ENCODE measurements at places on chromosomes 4 and X.

- DNase-seq = no peak
Observed at GRCh38 chrX:15512401-15512965, 11.9 kb downstream of the BMX start.

DNA sequence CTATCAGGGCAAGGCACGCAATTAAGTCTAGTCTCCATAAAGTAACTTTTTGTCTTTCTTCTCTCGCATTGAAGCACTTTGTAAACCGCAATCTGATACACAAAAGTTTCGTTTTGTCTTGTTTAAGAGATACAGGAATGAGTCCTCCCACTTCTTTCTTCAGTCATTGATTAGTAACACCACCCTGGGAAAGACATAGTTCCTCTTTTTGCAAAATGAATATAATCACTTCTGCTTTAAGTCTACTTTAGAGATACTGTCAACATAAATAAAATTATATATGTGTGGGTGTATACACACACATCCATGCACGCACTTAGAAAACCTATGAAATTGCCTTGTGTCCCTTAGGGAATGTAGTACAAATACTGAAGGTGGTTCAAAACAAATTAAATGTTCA, 11.7 kb downstream of the COQ2 start:
- peak; percentile 77 for DNase-seq

GRCh38 chr4:20430259-20430941, 178.7 kb downstream of the SLIT2 start:
- DNase-seq = no peak

DNA sequence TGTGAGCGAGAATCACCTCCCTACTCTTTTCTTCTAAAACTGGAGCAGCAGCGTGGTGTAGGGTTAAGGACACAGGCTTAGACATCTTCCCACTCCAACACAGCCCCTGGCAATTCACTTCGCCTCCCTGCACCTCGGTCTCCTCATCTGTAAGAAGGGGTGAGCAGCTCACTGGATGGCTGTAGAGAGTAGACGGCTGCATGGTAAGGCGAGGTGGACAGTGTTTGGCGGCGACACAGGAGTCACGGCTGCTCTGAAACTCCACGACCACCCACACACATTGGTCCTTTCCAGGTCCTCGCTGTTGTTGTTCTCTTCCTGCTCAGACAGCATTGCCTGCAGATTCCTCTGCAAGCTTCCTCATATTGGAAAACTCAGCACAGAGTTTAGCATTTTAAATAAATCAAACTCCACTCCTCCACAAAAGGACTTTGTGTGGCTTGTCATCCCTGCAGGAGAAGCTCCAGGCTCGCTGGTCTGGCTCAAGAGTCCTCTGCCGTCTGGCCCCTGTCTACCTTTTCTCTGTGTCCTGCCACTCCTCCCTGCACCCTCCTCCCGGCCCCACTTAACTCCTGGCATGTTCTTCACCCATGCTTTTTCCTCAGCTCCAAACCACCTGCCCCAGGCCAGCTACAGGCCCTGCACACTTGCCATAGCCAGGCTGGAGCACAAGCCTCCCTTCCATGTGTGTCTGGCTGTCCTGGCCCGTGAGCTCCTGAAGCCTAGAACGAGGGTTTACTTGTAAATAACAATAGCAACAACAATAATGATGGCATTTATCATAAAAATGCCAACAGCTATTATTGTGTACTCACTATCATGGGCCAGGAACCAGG, 41.3 kb upstream of the CRMP1 start:
- DNase-seq = no peak

- no peak for DNase-seq
Observed at GRCh38 chrX:73562458-73562857, 539 bp upstream of the CHIC1 start.

DNA sequence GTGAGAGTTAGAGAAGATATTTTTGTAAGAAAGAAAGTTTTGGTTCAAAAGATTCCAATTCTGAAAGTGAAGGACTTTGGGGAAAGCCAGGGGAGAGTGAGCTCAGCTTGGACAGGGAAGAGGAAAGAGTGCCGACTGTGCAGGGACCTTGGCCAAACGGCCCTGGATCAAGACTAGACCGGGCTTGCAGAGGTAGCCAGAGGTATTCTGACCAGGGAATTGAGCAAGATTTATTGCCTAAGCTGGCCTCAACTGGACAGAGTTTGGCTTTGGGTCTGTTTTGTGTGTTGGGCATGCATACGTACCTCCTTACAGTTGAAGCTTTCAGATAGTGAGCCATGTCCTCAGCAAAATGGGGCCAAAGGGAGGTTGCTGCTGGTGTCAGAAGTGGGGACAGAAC, 11.6 kb downstream of the PLAC1 start:
- no peak for DNase-seq

DNA sequence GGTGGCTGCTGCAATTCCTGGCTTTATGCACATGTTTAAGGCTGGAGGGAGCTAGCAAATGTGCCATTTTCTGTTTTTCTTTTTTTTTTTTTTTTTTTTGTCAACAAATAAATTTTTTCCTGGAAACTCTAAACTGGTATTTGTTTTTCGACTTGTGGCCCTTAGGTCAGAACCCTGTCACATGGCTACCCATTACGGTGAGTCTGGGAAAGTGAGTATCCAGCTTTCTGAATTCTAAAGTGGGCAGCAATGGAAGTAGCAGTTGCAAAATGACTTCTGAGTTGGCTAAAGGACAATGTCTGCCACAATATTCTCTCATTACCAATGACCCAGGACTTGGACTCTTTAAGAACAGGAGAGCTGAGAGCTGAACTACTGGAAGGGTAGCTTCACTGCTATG, 225.1 kb upstream of the CENPE start:
- no peak for DNase-seq

- DNase-seq = no peak
Observed at GRCh38 chr4:7244751-7245320, 52.5 kb downstream of the SORCS2 start.

DNA sequence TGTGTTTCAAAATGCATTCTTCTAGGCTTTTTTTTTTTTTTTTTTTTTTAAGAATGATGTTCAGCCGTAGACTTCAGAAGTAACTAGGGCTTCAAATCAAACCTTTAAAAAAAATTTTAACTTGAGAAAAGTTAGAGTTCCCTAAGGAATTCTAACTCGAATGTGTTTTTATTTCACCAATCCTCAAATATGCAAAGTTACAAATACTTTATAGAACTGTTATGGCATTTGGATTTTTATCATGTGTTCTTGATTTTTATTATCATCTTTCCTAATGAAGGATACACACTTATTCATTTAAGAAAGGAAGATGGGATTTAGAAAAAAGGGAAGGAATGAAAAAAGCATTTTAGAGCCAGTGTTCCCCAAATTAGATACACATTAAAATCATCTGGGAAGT, 200.6 kb upstream of the LDB2 start:
- no peak for DNase-seq

GRCh38 chrX:118538386-118538785, 42.8 kb downstream of the DOCK11 start:
- no peak for DNase-seq

DNA sequence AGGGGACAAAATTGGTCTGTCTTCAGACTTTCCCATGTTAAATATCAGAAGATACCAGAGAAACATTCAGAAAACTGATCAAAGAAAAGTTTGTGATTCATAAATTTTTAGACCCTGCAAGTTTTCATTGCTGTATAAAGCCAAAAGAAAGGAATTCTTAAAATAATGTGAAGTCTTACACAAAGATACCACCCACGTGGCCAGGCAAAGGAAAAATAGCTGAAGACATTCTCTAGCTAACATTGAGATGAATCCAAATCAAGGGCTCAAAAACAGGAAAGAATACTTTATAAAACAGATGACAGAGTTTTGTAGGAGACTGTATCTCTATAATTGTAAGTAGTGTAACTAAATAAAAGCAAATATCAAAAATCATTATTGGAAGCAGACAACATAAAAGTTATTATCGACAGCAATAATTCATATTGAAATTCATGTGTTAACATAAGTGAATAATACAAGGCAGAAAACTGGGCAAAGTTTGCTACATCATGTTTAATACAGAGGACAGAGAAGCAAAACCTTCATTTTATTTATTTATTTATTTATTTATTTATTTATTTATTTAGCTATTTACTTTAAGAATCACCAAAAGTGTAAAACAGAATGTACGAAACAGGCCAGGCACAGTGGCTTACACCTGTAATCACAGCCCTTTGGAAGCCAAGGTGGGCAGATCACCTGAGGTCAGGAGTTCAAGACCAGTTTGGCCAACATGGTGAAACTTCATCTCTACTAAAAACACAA, 204.6 kb upstream of the SLIT2 start:
- DNase-seq = no peak

DNA sequence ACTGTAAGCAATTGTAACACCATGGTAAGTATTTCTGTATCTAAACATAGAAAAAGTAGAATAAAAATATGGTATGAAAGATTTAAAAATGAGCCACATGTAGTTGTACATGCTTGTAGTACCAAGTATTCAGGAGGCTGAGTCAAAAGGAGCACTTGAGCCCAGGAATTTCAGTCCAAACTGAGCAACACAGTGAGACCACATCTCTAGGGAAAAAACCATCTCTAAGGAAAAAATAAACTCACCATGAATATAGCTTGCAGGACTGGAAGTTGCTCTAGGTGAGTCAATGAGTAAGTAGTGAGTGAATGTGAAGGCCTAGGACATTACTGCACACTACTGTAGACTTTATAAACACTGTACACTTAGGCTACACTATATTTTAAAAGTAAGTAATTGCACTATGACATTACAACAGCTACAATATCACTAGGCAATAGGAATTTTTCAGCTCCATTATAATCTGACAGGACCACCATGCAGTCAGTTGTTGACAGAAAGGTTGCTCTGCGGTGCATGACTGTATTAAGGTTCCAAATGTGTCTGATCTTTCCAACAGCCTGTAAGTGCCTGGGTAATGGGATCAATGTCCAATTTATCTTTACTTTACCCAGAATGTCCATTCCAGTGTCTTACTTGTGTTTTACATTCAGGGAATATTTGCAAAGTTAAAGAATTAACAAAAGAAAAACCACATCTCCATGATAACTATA, 28.9 kb upstream of the LRBA start:
- DNase-seq = no peak

- DNase-seq = peak; percentile 39
Observed at GRCh38 chrX:40012868-40013265, 84.9 kb downstream of the BCOR start.

DNA sequence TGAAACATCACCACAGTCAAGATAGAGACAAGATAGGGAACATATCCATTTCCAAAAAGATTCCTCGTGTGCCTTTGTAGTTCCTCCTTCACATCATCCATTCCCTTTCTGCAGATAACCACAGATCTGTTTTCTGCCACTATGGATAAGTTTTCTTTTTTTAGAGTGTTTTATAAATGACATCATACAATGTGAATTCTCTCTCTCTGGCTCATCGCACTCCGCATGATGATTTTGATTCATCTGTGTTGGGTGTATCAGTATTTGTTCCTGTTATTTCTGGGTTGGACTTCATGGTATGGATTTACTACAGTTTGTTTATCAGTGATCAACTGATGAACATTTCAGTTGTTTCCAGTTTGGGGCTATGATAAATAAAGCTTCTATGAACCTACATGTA, 23.2 kb upstream of the ANXA3 start:
- no peak for DNase-seq

GRCh38 chr4:158200214-158200613, 10.1 kb upstream of the TMEM144 start:
- no peak for DNase-seq

- DNase-seq = no peak
Observed at GRCh38 chr4:39950861-39951481, 26.7 kb downstream of the PDS5A start.

Data from activated CD4-positive, alpha-beta T cell treated with anti-CD3 and anti-CD28 coated beads, Interleukin-10, Interleukin-2, amounts not matched to agents 100 ng/mL and 50 ng/mL, durations not matched to agents 16 hours and 8 hours (primary cell).